ENCODE measurements at places on chromosomes 3 and 15.
A peak's percentile ranks its signal among the peaks of the same experiment; 100 is the strongest.

DNA sequence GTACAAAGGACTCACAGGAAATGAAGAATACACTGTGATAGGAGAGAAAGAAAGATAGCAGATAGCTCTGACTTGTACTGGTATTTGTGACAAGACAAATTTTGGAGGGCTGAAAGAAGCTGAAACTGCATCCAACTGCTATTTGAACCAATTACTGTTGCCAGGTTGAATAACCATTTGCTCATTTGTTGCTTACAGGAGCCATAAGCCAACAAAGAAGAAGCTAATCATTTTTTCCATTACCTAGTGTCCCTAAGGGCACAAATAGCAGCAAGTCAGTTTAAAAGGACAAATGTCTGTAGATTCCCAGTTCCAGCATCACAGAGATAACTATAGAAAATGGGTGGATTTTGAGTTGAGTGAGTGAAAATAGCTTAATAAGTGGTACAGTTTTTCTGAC is 376.9 kb upstream of the ARPP21 start:
- DNase-seq = no peak

DNA sequence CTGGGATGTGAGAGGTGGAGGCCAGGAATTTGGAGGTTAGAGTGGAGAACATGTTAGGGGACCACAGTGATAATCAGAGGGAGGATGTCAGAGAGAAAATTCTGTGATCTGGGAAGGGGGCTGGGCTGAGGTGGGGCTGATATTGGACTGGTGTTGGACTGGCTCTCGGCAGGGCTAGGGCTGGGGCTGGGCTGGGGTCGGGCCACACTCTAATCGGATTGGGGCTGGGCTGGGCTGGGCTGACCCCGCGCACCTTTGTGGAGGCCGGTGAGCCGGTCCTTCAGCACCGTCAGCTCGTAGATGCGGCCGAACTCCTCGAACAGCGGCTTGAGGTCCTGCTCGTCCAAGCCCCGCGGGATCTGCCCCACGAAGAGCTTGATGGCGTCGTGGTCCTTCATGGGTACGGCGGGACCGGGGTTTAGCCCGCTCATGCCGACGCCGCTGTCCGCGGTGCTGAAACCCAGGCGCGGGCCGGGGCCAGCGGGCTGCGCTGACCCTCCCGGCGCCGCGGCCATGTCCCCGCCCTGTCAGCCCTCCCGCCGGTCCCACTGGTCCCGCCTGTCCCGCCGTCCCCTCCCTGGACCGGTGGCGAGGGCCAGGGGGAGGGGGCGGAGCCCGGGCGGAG is 485 bp downstream of the CELF6 start:
- peak; percentile 44 for DNase-seq

- DNase-seq = no peak
These were observed 59.6 kb upstream of the ZBTB38 start for GRCh38 chr3:141308588-141309218.

DNA sequence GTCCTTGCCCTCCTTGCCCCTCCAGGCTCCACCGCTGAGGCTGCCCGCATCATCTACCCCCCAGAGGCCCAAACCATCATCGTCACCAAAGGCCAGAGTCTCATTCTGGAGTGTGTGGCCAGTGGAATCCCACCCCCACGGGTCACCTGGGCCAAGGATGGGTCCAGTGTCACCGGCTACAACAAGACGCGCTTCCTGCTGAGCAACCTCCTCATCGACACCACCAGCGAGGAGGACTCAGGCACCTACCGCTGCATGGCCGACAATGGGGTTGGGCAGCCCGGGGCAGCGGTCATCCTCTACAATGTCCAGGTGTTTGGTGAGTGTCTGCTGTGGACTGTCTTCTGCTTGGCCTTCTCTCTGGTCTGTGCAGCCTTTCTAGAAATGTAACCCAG is 61.0 kb downstream of the BOC start:
- DNase-seq = no peak

DNA sequence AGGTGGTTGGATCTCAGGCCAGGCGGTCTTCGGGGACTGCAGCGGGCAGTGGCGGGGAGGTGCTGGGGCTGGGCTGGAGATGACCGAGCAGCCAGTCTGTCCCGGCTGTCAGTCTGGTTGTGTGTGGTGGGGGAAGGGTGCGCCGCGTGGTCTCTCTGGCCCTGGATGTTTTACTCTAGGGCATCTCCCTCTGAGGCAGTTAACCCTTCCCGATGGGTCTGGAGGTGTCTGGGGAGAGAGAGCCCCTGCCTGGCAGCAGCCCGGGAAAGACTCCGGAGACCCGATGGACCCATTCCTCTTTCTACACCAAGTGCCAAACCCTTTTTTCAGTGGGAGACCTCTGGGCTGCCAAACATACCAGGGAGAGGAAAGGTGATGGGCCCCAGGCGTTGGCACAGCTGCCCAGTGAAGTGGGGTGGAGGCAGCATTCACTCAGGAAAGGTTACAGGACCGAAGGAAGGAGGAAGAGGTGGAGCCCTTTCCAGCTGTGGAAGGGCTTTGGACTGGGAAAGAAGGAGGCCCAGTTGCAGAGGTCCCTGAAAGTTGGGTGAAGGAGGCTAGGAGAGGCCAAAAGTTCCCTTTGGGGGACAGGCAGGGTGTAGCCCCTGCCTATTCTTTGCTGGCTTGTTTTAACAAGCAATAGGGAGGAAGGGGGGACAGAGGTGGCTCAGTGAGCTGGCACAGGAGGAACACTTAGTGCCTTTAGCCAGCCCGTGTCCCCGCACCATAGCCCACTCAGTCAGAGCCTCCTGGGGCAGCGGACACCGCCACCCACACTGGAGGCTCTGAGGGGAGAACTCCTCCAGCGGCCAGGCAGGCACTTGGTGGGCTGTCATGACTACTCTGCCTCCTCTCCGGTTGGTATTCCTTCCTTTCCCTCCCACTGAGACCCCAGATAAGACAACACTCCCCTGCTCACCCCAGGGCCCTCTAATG is 2.7 kb upstream of the BAHD1 start:
- DNase-seq = no peak

DNA sequence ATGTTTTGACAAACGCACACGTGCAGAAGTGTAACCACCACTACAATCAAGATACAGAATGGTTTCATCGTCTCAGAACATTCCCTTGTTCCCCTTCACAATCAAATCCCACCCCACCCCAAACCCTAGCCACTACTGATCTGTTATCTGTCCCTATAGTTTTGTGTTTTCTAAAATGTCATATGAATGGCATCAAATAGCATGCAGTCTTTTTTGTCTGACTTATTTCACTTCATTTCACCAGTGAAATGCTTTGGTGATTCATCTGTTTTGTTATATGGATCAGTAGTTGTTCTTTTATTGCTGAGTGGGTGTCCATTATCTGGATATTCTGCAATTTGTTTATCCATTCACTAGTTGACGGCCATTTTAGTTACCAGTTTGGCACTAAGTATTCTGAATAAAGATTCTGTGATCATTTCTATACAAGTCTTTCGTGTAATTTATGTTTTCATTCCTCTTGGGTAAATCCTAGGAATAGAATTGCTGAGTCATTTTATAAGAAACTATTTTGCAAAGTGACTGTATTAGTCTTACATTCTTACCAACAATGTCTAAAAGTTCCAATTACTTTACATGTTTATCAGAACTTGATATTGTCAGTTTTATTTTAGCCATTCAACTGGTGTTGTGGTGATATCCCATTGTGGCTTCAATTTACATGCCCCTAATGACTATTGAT is 232.8 kb downstream of the CLSTN2 start:
- DNase-seq = no peak

DNA sequence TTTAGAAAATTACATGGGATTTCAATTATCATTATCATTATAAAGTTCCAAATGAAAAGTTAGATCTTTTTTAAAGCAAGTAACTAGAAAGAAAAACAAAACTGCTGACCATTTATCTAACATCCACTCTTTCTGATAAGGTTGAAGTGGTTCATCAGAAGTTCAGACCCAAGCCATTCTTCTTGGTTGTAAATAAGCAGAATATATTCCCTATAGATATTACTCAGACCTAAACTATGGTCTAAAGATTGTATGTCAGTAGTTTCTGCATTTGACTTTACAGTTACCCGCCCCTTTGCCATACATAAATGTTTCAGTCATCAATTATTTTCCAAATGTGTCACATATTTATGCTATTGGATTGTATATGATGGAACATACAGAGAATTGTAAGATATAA is 136.7 kb downstream of the PLOD2 start:
- no peak for DNase-seq

GRCh38 chr15:29446480-29446879 is 176.9 kb upstream of the NSMCE3 start:
- DNase-seq = no peak

DNA sequence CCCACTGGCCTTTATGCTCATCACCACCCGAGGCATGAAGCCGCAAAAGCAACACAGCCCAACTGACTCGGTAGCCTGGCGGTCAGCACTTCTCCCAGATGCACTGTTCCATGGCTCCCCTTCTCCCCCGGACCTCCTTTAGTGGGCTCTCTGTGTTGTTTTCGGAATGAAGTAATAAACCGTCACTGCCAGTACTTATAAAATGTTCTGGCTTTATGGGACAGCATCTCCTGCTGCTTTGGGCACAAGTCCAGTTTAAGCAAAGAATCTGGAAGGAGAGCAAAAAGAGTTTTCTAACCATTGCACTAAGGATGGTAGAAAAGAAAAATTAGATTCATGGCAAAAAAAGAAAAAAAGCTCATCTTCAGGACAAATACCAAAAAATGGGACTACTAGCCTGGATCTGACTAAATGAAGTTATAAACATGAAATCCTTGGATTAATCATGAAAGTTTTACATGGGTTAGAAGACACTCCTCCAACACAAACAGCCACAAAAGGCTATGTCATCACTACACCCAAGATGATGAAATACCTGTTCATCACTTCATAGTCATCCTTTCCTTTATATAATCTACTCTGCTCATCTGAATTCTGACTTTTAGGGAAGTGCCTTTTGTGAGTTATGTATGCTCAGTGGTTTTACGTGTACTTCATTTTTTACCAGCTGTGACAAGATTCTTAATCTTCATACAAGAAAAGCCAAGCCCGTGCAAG is 89.5 kb upstream of the UBE2E2 start:
- no peak for DNase-seq

- DNase-seq = no peak
These were observed 14.5 kb upstream of the DCP1A start for GRCh38 chr3:53361852-53362251.

DNA sequence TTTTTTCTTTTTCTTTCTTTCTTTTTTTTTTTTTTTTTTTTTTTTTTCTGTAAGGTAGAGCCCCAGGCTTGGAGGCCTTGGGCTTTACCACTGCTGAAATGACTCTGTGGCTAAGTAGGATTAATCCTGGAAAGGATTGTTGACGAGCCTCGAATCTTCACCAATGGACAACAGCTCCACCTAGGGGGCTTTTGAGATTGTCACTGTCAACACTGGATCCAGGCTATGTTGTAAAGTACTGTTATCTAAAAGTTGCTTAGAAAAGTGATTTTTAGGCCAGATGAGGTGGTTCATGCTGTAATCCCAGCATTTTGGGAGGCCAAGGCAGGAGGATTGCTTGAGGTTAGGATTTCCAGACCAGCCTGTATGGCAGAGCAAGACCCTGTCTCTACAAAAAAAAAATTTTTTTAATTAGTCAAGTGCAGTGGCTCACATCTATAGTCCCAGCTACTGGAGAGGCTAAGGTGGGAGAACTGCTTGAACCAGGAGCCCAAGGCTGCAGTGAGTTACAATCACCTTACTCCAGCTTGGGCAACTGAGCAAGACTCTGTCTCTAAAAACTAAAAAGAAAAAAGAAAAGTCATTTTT is 41.6 kb downstream of the KLHL18 start:
- DNase-seq = peak; percentile 27

- no peak for DNase-seq
These were observed 23.7 kb upstream of the FBXL22 start for GRCh38 chr15:63573533-63573932.

DNA sequence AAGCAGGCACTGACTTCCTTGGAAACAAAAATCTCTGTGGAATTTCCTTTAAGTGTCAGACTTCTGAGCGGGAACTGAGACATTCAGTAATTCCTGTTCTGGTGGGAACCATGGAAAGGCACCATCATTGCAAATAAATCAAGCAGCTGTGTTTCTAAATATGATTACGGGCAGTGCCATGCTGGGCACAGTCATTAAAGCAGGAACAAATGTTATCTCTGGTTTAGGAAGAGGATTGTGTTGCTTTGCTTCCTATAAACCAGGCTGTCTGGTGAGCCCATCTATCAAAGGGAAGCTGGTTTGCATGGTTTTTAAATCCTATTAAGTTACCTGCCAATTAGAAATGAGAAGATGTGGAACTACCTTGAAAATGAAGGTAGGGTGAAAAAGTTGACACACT is 86.7 kb downstream of the EBLN2 start:
- DNase-seq = no peak

DNA sequence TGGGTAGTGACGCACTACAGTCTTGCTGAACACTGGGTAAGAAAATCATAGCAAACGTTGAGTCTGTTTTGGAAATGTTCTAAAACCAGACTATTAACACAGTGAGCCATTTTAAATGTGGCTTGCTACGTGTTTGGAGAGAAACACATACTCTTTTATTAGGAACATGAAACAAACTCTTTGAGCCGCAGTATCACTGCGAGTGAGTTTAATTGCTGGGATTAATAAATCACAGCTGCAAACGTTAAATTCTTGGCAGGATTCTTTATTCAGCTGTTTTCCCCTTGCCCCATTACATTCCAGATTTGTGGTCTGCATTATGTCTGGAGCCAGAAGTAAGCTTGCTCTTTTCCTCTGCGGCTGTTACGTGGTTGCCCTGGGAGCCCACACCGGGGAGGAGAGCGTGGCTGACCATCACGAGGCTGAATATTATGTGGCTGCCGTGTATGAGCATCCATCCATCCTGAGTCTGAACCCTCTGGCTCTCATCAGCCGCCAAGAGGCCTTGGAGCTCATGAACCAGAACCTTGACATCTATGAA is 33.6 kb downstream of the BTD start:
- no peak for DNase-seq

DNA sequence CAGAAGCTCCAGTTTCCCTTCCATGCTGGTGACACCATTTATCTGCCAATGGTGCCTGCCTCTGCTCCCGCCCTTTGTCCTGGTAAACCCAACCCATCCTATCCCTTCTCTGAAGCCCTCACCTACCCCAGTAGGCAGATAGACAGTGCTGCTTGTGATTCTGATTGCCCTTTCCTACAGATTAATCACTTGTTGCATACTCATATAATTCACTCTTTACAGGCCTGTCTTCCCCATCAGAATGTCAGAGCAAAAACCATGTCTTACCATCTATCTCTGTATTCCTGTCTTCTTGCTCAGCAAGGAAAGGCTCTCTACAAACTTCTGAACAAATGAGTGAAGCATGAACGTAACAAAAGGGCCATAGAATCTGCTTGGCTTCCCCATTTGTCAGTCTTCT is 47.9 kb downstream of the MRPS25 start:
- no peak for DNase-seq

GRCh38 chr15:80660119-80660518 is 35.0 kb upstream of the ABHD17C start:
- no peak for DNase-seq

GRCh38 chr15:83178869-83179325 is 28.7 kb downstream of the HDGFL3 start:
- DNase-seq = no peak

DNA sequence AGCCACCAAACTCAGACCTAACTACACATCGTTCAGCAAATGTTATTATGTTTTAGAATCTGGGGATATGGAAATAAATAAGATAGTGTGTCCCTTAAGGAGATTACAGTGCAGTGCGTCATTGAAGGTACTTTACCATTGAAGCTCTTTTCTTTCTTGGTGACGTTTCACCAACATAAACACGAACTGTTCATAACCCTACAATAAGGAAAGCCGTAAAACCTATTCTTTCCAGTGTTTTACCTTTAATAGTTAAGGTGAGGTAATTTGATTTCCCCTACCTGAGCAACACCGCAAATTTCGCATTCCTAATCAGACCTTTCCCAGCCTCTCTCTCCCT is 826 bp downstream of the CCDC66 start:
- DNase-seq = no peak
